ENCODE measurements at places on chromosomes 3 and 15. TPM values are rescaled to one million over a fixed set of nuclear protein-coding genes. Genes with fewer than 3 reads are reported as not detected.

The CYP1A2 gene
- not detected for total RNA-seq

DNA sequence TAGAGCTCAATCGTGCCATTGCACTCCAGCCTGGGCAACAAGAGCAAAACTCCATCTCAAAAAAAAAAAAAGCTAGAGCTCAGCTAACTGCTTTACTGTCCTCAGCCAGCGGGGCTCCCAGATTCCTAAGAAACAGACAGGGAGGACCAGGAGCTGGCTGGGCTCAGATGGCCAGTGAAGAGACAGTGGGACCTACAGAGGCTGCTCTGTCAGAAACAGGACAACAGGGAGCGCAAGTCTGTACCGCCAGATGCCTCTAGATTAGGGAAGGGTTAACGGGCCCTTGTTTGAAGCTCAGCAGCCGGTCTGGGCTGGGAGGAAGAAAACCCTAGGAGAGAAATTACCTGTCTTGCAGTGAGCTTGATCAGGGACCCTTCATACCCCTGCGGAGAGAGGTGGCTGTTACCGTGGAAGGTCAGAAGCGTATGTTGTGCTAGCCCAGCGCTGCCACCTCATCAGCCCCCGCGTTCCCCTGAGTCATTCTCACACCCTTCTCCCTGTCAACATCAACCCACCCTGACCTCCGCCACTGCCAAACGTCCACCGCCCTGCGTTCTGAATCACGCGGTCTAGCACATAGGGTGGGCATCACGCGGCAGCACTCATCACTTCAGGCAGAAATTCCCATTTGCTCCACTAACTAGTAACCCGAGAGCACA is 25.3 kb downstream of the RBPMS2 start:
- peak; percentile 59 for DNase-seq
- H3K36me3 ChIP-seq: peaks cover 21% of the 10 kb centered on the region
- H3K27ac ChIP-seq: peak overlapping the region; percentile 46
- H3K27me3 ChIP-seq: no peaks in the 10 kb centered on the region

The PIGZ gene
- total RNA-seq: 8.1 TPM

GRCh38 chr3:34929036-34929435 is 710.3 kb upstream of the ARPP21 start:
- H3K4me3 ChIP-seq: no peak overlapping the region
- no peaks in the 10 kb centered on the region for H3K4me1 ChIP-seq
- DNase-seq: no peak
- H3K36me3 ChIP-seq: no peaks in the 10 kb centered on the region
- H3K27ac ChIP-seq: no peak overlapping the region

- H3K4me3 ChIP-seq: no peak overlapping the region
- H3K36me3 ChIP-seq: no peaks in the 10 kb centered on the region
- DNase-seq: no peak
- no peak overlapping the region for H3K27ac ChIP-seq
These were observed 433.7 kb upstream of the NAALADL2 start for GRCh38 chr3:174425422-174425821.

GRCh38 chr3:108234387-108234957 is 12.2 kb upstream of the IFT57 start:
- no peak overlapping the region for H3K27ac ChIP-seq
- H3K4me3 ChIP-seq: no peak overlapping the region
- no peaks in the 10 kb centered on the region for H3K36me3 ChIP-seq
- DNase-seq: no peak
- H3K27me3 ChIP-seq: no peaks in the 10 kb centered on the region

- H3K27me3 ChIP-seq: no peaks in the 10 kb centered on the region
- no peaks in the 10 kb centered on the region for H3K4me1 ChIP-seq
- no peak for DNase-seq
- H3K36me3 ChIP-seq: no peaks in the 10 kb centered on the region
These were observed 103.7 kb upstream of the TGFBR2 start for GRCh38 chr3:30502742-30503073.

DNA sequence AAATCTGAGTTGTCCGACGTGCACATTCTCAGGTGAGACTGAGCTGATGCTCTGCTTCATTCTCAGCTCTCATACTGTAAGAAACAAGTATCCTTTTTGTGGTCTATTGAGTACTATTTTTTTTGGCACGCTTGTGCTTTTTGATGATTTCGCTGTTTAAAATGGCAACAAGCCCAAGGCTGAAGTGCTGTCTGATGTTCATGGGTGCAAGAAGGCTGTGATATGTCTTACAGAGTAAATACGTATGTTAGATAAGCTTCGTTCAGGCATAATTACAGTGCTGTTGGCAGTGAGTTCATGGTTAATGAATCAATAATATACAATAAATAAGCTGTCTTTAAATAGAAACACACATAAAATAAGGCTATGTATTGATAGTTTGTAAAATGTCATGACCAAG is 27.2 kb downstream of the AQR start:
- no peak overlapping the region for H3K27ac ChIP-seq
- H3K27me3 ChIP-seq: no peaks in the 10 kb centered on the region
- peak; percentile 85 for DNase-seq
- H3K36me3 ChIP-seq: peaks cover 66% of the 10 kb centered on the region
- no peaks in the 10 kb centered on the region for H3K4me1 ChIP-seq
- no peak overlapping the region for H3K4me3 ChIP-seq

DNA sequence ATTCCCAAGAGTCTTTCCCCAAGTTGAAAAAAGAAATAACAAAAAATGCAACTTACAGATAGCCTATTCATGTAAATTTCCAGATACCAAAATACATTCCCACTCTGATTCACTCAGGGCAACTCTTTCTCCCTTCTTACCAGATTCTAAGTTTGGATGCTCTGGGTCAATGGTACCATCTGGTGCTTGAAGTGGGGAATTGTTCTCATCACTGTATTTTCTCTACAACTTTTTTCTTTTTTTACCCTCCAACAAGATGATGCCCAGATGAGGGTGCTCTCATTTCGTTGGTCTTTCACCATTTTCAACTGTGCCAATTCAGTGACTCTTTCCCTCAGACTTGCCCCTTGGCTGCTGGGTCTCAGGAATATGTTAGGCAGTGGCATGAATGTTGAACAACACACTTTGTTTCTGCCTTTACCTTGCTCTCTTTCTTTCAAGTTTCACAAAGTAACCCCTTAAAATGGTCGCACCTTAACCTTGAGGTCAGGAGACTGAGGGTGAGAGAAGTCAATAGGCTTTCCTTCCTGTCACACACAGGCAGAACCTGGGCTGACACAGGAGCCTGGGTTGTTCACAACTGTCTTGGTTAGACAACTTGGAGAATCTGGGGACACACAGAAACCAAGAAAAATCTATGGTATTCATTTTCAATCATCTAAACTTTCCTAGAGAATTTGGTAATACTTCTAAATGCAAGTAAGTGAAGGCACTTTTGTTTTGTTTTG is 330.7 kb upstream of the SLCO3A1 start:
- H3K36me3 ChIP-seq: no peaks in the 10 kb centered on the region
- peak; percentile 43 for DNase-seq
- no peak overlapping the region for H3K27ac ChIP-seq
- no peaks in the 10 kb centered on the region for H3K27me3 ChIP-seq
- H3K4me1 ChIP-seq: no peaks in the 10 kb centered on the region

GRCh38 chr15:40925495-40925862 is 3.7 kb upstream of the DLL4 start:
- H3K4me3 ChIP-seq: peak overlapping the region; percentile 31
- H3K4me1 ChIP-seq: peaks cover 11% of the 10 kb centered on the region
- no peak for DNase-seq
- H3K36me3 ChIP-seq: no peaks in the 10 kb centered on the region
- no peak overlapping the region for H3K27ac ChIP-seq

- H3K4me3 ChIP-seq: no peak overlapping the region
- no peak for DNase-seq
- no peaks in the 10 kb centered on the region for H3K36me3 ChIP-seq
These were observed 55.8 kb downstream of the LSM3 start for GRCh38 chr3:14234251-14235002.

- no peaks in the 10 kb centered on the region for H3K27me3 ChIP-seq
- H3K36me3 ChIP-seq: no peaks in the 10 kb centered on the region
- H3K27ac ChIP-seq: no peak overlapping the region
- no peak overlapping the region for H3K4me3 ChIP-seq
- H3K4me1 ChIP-seq: no peaks in the 10 kb centered on the region
- no peak for DNase-seq
These were observed 17.5 kb upstream of the ALDH1A3 start for GRCh38 chr15:100862162-100862561.

The GPR62 gene
- total RNA-seq: 0.42 TPM

The ITIH4 gene
- 2.9 TPM for total RNA-seq

The CPNE4 gene
- total RNA-seq: 2.7 TPM

DNA sequence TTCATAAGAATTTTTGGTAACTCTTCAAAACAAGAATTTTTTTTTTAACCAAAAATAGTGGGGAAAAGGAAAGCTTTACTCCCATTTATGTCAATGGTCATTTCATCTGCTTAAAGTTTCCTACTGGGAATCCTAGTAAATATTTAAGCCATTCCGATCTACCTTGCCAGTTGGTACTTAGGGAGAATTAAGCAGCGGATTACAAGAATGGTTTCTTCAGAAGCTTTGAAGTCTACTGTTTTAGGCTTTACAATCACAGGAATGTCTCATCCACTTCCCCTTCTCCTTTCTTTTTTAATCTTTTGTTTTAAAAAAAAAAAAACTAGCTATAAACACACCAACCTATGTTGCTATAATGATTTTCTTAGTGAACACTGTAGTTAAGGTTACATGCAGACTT is 341.4 kb upstream of the ATP11B start:
- no peaks in the 10 kb centered on the region for H3K4me1 ChIP-seq
- no peak overlapping the region for H3K4me3 ChIP-seq
- no peak for DNase-seq
- no peaks in the 10 kb centered on the region for H3K36me3 ChIP-seq

Measured in cardiac muscle cell (in vitro differentiated cells and primary cell).